Breast epithelium (tissue), 4 donors: ENCODE measurements at places on chromosomes 7 and 10.

GRCh38 chr7:147721962-147722830 is 868.4 kb upstream of the C7orf33 start:
- no peak overlapping the region for H3K27ac ChIP-seq
- no peak overlapping the region for H3K4me3 ChIP-seq
- no peaks in the 10 kb centered on the region for H3K4me1 ChIP-seq
- H3K36me3 ChIP-seq = no peaks in the 10 kb centered on the region
- no peaks in the 10 kb centered on the region for H3K27me3 ChIP-seq

GRCh38 chr7:37449621-37450020 is 957 bp upstream of the ELMO1 start:
- H3K27ac ChIP-seq = no peak overlapping the region
- no peak overlapping the region for H3K4me3 ChIP-seq
- DNase-seq = no peak

DNA sequence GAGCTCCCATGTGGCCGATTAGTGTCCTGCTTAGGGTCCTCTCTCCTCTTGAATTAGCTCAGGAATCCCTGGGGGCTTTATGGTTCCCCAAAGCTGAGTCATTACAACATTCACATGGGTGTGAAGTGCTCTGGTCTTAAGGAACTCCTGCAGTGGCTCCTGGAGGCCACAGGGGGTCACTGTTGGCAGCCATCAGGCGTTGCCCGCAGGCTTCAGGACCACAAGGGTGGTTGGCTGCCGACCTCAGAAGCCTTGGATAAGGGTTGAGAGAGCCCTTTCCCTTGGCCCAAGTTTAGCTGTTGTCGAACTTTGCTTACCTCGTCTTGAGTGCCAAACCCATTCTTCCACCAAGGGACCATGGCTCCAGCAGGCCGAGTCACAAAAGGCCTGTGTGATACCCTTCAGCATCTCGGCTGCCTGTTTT is 61.7 kb downstream of the SH2D4B start:
- H3K36me3 ChIP-seq = no peaks in the 10 kb centered on the region
- DNase-seq = no peak
- no peaks in the 10 kb centered on the region for H3K4me1 ChIP-seq

DNA sequence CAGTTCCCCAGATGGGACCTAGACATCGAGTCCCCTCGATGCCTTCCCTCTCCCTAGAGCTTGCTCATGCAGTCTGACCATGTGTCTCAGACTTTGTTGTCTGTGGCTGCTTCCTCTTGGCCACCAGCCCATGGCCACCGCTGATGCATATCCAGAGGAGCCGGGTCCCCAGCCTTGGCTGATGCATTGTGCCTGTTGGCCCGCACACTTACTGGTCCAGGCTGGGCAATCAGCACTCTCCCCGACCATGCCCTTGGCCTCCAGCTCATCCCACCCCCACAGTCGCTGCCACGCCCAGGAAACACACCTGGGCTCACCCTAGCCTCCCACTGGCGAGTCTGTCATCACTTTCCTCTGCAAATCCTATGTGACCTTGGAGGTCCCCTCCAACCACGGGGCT is 10.1 kb downstream of the NPC1L1 start:
- no peak overlapping the region for H3K4me3 ChIP-seq
- no peak overlapping the region for H3K27ac ChIP-seq
- no peaks in the 10 kb centered on the region for H3K27me3 ChIP-seq
- H3K4me1 ChIP-seq = no peaks in the 10 kb centered on the region
- DNase-seq = no peak

GRCh38 chr7:988426-988911 is 5.5 kb downstream of the CYP2W1 start:
- no peak overlapping the region for H3K4me3 ChIP-seq
- peaks cover 7% of the 10 kb centered on the region for H3K4me1 ChIP-seq
- no peaks in the 10 kb centered on the region for H3K36me3 ChIP-seq
- H3K27ac ChIP-seq = no peak overlapping the region
- peaks cover 9% of the 10 kb centered on the region for H3K27me3 ChIP-seq
- no peak for DNase-seq

DNA sequence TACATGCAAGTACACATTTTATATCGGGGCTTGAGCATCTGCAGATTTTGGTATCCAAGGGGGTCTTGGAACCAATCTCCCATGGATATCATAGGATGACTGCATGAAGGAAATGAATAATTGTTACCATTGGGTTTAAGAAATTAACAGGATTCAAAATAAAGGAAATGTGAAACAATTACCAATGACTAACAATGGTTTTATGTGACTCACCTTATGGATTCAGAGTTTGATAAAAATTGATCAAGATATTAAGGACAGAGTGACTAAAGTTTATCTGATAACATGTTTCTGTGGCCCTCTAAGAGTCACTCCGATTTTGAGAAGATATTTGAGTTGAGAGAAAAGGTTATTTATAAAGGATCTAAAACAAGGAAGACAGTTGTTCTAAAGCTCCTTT is 93.0 kb upstream of the ODAD2 start:
- H3K27me3 ChIP-seq = no peaks in the 10 kb centered on the region
- H3K27ac ChIP-seq = no peak overlapping the region
- H3K36me3 ChIP-seq = no peaks in the 10 kb centered on the region
- no peak for DNase-seq
